CD4-positive, alpha-beta T cell treated with Interleukin-6 for 4 hours (primary cell): ENCODE measurements at places on chromosomes 2 and 18.

GRCh38 chr2:215861607-215862350, 151.6 kb downstream of the MREG start:
- DNase-seq = no peak

DNA sequence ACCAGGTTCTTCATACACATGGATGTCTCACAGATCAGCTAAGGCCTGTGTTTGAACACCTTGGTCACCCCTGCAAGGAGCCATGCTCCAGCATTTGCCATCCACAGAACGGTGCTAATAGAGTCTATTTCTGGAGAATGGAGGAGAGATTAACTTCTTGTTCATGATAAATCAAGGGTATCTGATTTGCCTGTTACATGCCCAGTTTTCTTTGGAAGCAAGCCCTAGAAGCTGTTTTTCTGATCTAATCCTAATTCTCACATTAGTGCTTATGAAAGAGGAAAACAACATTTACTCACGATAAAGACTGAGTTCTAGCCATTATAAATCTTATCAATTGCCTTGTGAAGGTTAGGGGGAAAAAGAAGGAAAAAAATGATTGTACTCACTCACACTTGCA, 119.6 kb upstream of the DTNA start:
- DNase-seq = no peak

- DNase-seq = no peak
These were observed 33.4 kb downstream of the ARHGAP25 start for GRCh38 chr2:68767996-68768395.

GRCh38 chr18:26460449-26461091, 87.8 kb downstream of the KCTD1 start:
- no peak for DNase-seq

DNA sequence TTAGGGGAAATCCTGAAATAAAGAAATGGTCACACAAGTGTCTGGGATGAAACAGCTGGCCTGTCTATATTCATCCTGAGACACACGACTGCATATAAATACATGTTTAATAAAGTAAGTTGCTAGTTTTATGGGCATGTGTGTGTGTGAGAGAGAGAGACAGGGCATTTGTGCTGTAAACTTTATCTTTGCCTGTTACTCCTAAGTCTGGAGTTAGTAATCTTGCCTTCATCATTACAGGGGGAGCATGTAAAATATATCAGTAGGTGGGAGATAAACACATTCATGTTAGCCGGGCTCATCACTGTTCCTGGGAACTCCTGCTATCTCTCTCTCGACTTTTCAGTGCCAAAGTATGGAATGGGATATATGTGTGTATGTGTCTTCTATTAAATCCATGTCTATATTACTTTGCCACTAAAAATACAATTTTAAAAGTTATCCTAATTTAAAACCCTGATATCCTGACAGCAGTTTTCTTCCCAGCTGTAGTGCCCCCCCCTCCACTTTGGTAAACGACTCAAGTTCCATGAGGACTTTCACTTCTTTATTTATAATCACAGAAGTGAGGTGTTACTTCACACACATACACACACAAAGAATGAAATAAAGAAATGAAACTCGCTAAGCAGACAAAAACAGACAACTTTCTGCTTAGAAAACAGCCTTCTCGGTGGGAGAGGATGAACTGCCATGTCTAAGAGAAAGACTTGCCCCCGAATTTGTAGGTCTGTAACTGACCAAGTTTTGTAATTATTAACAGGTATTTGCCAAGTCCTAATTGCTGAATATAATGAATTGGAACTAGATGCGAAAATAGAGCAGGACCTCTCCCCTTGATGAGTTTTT, 947 bp downstream of the ZEB2 start:
- no peak for DNase-seq

GRCh38 chr2:47654790-47655562, 128.0 kb upstream of the MSH6 start:
- DNase-seq = no peak

DNA sequence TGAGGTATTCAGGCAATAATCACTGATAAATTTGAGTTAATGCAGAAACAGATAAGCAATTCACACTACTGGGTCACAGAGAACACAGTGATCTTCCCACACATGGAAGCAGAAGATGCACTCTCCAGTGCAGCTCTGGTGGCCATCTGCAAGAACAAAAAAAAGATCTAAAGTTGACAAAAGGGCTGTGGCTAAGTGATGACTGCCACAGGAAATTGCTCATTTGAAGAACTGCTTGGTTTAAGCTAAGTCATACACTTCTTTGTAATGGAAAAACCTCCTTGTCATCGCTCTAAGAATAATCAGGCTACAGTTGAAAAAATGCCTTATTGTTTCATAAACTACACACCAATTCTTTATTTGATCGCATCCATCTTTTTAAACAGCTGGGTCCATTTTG, 115.1 kb downstream of the DTNB start:
- peak; percentile 22 for DNase-seq

DNA sequence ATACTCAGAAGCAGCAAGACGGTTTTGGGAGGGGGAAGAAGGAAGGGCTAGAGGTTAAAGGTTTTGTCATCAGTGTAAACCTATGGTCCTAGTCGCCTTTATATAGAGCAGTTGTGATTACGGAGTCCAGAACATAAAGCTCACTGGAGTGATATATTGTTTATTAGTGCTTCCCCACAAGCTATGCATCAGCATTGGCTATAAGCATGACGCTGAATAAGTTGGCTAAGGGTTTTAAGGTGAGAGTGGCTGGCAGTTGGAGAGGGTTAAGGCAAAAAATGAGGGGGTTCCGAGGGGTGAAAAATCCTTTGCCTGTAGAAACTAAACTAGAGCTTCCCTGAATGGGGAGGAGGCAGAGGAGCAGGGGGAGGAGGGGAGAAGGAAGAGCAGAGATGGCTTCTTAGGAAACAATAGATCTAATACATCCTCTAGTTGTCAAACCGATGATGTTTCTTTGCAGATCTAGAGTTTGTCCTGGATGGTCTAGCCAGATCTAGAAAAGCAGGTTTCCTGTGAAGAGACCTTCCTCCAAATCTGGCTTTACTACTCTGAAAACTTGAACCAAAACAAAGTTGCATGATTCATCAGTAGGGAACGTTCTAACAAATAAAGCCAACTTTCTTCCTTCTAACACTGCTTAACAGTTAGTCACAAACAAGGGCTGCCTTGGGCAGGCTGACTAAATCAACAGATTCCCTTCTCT, 2.5 kb downstream of the KLF7 start:
- DNase-seq = peak; percentile 63

- no peak for DNase-seq
These were observed 26.3 kb downstream of the MEX3C start for GRCh38 chr18:51171223-51171622.

DNA sequence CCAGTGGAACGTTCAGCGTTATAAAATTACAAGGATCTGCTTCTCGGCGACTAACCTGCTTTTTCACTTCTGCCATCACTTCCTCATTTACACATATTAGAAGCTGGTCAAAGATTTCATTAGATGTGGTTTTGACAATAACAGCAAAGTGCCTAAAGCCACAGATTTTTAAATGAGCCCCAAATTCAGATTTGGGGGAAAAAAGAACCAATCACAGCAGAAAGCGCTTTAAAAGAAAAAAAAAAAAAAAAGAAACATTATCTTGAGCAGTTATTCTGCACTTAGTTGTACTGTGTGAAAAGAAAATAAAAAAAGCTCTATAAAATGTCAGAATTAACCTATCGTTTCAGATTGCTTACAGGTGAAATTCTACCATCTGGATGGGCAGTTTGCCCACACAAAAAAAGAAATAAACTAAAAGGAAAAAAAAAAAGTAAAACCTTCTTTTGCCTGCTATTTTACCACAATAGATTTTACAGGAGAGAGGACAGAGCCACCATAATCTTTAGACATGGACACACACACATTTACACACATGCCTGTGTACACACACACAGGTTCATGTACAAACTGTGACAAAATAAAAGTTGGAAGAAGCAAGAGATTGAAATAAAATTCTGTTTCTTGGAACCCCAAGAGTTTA, 167.2 kb downstream of the TCF4 start:
- no peak for DNase-seq

- no peak for DNase-seq
These were observed 1033.5 kb upstream of the TMEFF2 start for GRCh38 chr2:193228276-193228675.

- no peak for DNase-seq
These were observed 82.5 kb upstream of the STPG4 start for GRCh38 chr2:47237375-47238334.

DNA sequence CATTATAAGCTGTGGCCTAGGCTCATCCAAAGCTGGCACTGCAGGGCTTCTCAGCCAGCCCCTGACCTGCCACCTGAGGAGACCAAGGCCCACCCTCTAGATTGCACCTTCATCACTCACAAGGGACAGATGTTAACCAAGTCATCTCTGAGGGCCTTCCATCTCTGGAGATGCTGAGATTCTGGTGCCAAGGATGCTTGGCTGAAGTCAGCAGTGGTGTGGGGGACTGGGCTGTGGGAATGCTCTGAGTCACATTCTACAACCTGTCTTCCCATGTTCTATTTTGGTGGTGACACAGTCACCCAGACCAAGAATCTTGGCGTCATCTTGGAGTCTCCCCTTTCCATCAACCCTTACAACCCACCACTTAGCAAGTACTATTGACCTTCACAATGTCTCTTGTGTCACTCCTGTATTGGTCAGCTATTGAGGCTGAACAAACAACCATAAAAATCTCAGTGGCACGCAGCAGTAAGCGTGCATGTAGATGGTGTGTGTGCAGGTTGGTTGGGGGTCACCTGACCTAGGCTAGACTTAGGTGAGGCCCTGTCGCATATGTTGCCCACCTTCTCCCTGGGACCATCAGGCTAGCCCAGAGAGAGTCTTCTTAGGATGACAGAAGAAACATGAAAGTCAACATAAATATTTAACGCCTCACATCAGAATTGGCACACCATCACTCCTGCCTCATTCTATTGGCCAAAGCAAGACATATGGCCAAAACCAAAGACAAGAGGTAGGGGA, 135.0 kb downstream of the SMAD7 start:
- DNase-seq = no peak

- no peak for DNase-seq
These were observed 11.8 kb downstream of the ARHGAP15 start for GRCh38 chr2:143140864-143141661.

- DNase-seq = no peak
These were observed 85.3 kb downstream of the CDK15 start for GRCh38 chr2:201891676-201892075.

- DNase-seq = no peak
These were observed 137.8 kb downstream of the PID1 start for GRCh38 chr2:229133155-229133772.

- DNase-seq = no peak
These were observed 1.9 kb downstream of the GALNT5 start for GRCh38 chr2:157259386-157259785.

DNA sequence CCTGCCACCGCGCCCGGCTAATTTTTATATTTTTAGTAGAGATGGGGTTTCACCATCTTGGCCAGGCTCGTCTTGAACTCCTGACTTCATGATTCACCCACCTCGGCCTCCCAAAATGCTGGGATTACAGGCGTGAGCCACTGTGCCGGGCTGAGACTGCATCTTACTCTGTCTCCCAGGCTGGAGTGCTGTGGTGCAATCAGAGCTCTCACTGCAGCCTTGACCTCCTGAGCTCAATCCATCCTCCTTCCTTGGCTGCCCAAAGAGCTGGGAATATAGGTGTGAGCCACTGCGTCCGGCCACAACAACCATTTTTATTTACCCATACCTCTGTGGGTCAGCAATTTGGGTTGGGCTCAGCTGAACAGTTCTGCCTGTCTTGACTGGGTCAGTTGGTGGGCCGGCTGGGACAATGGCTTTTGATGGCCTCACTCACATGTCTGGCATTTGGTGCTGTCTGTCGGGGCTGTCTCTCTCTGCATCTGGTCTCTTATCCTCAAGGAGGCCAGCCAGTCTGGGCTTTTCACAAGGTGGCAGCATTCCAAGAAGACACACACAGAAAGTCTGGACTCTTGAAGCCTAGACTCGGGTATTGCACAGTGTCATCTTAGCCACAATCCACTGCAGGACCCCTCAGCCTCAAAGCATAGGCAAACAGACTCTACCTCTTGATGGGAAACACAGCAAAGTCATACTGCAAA, 116.8 kb upstream of the GATA6 start:
- DNase-seq = no peak

DNA sequence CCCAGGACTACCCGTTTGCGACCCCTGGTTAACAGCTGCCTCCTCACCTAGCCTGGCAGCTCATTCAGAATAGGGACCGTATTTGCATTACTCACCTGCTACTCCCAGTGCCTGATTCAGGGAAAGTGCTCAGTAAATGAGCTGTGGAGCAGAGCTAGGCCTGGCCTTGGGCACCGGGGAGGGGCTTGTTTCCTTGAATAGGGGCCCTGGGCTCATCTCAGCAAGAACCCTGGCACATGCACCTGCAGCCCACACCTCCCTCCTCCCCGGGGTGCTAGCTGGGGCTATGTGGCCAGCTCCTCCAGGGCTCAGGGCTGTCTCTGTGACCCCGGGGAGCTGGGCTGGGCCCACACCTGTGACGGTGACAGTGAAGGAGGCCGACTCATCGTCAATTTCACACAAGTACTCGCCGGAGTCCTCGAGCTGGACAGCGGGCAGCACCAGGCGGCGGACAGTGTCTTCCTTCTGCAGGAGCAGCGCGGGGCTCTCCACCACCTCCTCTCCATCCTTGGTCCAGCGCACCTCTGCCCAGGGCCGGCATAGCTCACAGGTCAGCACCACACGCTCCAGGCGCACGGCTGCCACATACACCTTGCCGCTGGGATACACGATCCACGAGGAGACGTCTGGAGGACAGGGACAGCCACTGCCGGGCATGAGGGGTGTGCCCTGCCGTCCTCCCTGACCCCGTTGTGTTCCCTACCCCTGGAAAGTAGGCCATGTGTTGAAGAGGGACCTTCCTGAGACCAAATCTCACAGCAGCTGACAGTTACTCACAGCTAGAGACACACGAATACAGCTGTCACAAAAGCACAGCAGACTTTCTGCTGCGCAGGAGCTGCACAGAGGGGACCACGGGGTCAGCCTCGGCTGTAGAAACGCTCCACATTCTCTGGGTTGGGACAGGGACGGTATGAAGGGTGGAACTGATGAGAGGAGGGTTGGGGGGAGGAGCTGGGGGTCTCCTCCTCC, 9.0 kb downstream of the OBSL1 start:
- DNase-seq = no peak
